ENCODE measurements at places on chromosomes 1 and 21.

GRCh38 chr1:159600894-159601293 is 13.3 kb downstream of the APCS start:
- DNase-seq = no peak

DNA sequence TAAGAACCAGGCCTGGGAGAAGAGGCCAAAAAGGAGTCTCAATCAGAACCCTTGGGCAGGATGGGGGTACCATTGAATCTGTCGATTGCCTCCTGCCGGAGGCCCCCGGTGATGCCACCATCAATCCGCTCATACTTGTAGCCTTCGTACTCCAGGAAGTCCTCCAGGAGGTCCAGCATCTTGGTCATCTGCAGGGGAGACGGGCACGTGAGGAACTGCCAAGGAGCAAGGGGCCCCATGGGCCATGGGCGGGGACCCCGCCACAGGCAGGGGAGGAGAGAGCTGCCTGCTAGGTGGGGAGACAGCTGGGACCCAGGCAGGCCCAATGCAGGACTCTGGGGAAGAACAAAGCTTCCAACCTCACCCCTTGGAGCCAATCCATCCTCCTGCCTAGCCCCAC is 48.6 kb downstream of the CHD5 start:
- no peak for DNase-seq

- no peak for DNase-seq
Measured at GRCh38 chr1:16067127-16067768, 6.2 kb downstream of the FAM131C start.

DNA sequence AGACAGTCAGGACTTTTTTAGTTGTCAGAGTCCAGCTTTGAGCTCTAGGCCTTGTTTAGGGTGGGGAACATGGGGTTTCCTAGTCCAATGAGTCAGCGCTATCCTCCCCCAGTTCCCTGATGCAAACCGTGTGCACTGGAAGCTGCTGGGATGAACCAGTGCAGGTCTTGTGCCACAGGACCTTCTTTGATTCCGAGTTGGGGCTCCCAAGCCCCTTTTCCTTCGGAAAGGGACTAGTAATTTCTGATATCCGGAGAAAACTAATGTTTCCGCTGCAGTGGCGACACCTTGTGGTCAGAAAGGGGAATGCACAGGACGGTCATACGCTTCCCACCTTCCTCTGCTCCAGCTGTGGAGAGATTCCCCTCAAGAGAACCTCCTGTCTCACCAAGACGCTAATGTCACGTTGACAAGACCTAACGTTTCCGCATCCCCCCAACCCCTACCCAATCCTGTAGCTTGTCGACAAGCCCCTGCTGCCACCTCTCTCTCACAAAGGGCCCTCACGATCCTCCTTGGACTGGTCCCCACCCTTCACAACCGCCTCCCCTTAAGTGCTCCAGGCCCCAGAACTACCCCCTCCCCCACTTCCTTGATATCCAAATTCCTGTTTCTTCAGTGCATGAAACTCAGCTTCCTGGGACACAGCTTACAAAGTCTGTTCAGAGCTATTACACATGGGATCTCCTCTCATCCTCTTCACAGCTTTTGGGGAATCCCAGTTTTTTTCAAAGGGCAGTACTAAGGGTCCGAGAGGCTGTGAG is 30.9 kb downstream of the GPA33 start:
- DNase-seq = peak; percentile 54

GRCh38 chr1:196910215-196910614 is 22.4 kb downstream of the CFHR4 start:
- DNase-seq = no peak

GRCh38 chr1:159961636-159962035 is 7.6 kb upstream of the SLAMF9 start:
- DNase-seq = no peak

DNA sequence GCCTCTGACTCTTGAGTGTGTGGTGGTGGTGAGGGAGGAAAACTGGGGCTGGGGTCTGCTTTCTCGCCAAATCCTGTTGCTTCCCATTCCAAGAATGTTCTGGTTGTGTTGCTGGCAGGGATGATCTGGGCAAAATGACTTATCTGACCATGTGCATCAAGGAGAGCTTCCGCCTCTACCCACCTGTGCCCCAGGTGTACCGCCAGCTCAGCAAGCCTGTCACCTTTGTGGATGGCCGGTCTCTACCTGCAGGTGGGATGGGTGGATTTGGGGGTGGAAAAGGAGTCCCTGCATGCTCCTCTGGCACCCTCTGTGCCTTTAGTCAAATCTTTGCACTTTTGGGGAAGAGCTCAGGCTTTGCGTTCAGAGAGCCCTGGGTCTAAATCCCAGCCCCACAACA is 18.1 kb downstream of the CYP4B1 start:
- DNase-seq = no peak

DNA sequence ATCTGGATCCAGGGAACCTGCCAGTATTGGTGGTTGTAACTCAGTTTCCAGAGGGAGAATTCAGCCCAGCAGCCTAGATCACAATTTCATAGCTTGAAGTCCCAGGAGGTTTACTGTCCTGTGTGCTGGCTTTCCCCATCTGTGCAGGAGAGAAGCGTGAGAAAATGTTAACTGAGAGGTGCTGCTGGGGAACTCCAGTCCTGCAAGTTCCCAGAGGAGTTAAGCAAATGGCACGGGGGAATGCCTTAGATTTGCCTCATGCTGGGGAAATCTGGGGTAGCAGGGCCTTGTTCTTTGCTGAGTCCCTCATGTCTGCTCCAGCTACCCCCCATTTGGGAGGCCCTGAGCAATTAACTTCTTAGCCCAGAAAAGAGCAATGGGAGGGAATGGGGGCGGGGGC is 25.1 kb upstream of the SLAMF6 start:
- no peak for DNase-seq

DNA sequence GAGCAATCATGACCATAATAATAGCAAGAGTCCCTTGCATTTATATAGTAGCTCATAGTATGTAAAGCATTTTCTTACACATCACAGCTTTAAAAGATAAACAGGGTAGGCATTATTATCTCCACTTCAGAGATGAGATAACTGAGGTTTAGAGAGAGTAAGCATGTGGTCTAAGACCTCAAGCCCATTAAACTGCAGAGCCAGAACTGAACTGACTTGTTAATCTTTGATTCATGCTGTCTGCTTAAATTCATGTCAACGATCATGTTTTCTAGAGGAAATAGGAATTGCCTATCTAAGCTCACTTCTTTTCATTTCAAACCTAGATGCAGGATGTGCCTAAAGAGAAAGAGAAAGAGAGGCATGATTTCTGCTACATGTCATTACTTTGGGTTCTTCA is 524.8 kb downstream of the PTPRC start:
- DNase-seq = no peak

- DNase-seq = no peak
Measured at GRCh38 chr1:241270016-241270415, 87.0 kb downstream of the RGS7 start.

GRCh38 chr1:31739346-31739745 is 24.8 kb downstream of the ADGRB2 start:
- no peak for DNase-seq

- DNase-seq = peak; percentile 3
Measured at GRCh38 chr1:116286541-116286971, 86.5 kb upstream of the ATP1A1 start.

DNA sequence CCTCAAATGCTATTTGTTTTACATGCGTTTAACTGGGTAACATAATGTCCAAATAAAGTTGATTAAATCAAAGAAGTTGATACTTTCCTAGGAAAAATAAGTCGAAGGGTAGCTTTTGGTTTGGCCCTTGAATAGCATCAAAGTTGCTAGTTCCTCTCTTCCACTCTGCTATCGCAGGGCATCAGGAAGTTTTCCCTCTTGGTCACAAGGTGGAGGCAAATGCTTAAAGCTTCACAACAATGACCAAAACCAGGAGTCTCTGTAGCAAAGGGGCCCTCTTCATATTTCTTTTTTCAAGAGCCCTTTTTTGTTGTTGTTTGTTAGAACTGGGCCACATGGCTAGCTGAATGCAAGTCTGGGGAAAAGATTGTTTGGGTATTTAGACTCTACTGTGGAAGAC is 668.4 kb downstream of the KCNT2 start:
- DNase-seq = peak; percentile 3

- DNase-seq = no peak
Measured at GRCh38 chr1:101511202-101511891, 274.5 kb downstream of the S1PR1 start.

DNA sequence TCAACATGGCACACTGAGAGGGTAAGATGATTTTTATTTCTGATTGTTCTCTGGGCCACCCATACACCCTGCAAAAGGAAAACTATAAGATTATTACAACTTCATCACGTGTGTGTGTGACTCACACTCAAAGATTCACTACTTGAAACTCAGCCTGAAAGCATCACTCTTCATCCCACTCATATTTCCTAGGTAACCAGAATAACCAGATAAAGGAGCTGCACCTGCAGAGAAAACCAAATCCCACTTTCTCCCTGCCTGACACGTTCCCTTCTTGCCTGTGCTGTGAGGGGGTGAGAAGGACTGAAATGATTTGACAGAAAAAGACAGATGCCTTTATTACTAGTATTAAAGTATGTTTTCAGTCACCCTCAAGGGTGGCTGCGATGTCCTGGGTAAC is 131.6 kb downstream of the TGFBR3 start:
- DNase-seq = peak; percentile 41

- no peak for DNase-seq
Measured at GRCh38 chr21:42343963-42344510, 6.8 kb downstream of the TFF2 start.

DNA sequence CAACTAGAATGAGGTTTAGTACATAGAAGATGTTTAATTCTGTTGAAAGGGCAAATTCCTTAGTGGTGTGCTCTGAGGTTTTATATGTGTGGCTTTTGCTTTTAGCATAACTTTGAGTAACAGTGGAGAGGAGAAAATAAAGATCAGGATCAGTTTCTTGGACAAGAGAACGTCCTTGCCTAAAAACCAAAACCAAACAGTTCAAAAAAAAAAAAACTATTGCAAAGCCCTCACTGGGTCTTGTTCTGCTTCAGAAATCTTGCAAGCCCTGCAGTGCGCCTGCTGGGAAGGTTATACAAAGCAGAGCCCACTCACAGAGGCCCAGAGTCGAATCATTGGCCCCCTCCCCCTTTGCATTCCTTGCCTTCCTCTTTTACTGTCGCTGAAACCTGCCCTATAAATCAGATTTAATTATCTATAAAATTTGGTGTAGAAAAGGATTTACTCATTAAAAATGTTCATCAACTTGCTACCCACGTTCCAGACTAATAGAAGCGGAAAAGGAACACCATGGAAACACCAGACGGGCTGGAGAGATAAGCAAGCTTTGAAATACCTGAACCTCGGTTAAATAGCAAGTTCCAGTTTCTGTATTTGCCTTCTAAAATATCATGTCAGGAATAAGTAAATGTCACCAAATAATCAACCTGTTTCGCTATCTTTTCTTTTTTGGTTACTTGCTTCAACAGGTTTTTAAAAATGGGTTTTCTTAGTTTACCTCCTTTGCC is 201.6 kb upstream of the PTBP2 start:
- DNase-seq = no peak

GRCh38 chr1:84688463-84689061 is 1.7 kb downstream of the SSX2IP start:
- no peak for DNase-seq

GRCh38 chr1:35264871-35265270 is 3.6 kb upstream of the ZMYM4 start:
- peak; percentile 22 for DNase-seq

GRCh38 chr1:25020173-25020845 is 90.2 kb upstream of the RUNX3 start:
- DNase-seq = no peak

DNA sequence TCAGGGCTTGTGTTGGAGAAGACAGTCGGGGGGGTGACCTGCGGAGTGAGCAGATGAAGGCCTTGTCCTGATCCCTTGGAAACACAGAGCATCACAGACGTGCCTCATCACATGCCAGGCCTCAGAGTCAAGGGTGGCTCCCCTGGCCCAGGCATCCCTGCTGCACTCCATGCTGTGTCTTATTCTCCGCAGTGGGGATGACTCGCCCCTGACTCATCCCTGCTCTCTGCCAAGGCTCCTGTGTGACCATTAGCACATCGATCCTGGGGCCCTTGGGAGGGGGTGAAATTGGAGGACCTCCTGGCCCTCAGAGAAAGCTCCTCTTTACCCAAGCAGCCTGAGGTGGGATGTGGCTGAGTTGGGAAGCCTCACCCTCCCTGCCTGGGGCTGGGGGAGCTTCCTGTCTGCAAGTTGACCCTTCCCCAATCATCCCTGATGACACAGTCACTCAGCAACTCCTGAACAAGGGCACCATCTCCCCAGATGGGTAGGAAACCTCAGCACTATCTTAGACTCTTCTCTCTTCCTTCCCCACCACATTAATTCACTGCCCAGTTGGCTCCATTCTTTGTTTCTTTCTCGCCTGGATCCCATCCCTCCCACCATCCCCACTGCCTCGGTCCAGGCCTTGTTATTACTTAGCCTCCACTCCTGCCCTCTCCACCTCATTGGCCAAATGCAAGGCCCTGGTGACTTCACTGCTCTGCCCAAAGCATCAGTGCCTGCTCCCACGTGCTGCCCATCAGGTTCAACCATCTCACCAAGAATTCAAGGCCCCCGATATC is 74.6 kb downstream of the CAMK2N1 start:
- peak; percentile 97 for DNase-seq

DNA sequence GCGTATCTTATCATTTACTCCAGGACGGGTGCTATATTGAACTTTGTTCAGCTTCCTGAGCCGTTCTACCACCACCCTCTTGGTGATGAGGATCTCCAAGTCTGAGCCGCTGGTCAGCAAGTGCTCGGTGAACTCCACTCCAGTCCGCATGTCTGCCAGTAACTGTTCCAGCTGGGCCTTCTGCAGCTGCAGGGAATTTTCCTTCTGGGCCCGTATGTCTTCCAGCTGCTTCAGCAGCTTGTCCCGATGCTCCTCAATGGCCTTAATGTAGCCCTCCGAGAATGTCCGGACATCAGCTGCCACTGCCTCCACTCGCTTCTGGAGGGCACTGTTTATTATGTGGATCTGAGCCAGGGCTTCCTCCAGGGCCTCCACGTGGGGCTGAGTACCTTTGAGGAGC is 3.4 kb downstream of the TRIM45 start:
- DNase-seq = no peak

- no peak for DNase-seq
Measured at GRCh38 chr1:54846716-54847284, 40.2 kb downstream of the DHCR24 start.

Measured in fibroblast of skin of scalp (primary cell).